Spleen (tissue), 13 donors: ENCODE measurements at places on chromosomes 13 and 19. TPM values are rescaled to one million over a fixed set of nuclear protein-coding genes. Genes with fewer than 3 reads are reported as not detected.

GRCh38 chr13:52906122-52906903 is 57.9 kb upstream of the PCDH8 start:
- H3K27ac ChIP-seq = no peak overlapping the region
- no peaks in the 10 kb centered on the region for H3K36me3 ChIP-seq
- no peaks in the 10 kb centered on the region for H3K27me3 ChIP-seq
- DNase-seq = no peak
- peaks cover 11% of the 10 kb centered on the region for H3K4me1 ChIP-seq
- no peak overlapping the region for H3K4me3 ChIP-seq

- H3K4me3 ChIP-seq = peak overlapping the region; percentile 93
- peak overlapping the region; percentile 79 for H3K27ac ChIP-seq
- no peaks in the 10 kb centered on the region for H3K27me3 ChIP-seq
- H3K4me1 ChIP-seq = peaks cover 65% of the 10 kb centered on the region
- DNase-seq = no peak
Observed at GRCh38 chr19:13117176-13117771, 734 bp upstream of the TRMT1 start.

DNA sequence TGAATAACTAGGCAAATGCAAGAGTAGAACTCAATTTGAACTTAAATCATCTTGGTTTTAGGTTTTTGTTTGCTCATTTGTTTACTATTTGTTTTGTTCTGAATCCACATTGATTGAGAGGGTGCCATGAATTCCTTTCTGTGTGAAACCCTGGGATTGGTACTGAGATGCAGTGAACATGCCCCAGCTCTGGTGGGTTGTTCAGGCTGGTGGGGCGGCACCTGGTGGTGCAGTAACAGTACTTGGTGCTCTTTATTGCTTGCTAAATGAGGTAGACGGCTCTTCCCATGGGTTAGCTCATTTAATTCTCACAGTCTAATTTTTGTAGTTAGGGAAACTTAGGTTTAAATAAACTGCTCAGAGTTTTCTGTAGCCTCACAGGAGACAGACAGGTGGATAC is 48.4 kb downstream of the WASF3 start:
- H3K4me3 ChIP-seq = no peak overlapping the region
- H3K36me3 ChIP-seq = no peaks in the 10 kb centered on the region
- peaks cover 18% of the 10 kb centered on the region for H3K4me1 ChIP-seq
- H3K27ac ChIP-seq = no peak overlapping the region

DNA sequence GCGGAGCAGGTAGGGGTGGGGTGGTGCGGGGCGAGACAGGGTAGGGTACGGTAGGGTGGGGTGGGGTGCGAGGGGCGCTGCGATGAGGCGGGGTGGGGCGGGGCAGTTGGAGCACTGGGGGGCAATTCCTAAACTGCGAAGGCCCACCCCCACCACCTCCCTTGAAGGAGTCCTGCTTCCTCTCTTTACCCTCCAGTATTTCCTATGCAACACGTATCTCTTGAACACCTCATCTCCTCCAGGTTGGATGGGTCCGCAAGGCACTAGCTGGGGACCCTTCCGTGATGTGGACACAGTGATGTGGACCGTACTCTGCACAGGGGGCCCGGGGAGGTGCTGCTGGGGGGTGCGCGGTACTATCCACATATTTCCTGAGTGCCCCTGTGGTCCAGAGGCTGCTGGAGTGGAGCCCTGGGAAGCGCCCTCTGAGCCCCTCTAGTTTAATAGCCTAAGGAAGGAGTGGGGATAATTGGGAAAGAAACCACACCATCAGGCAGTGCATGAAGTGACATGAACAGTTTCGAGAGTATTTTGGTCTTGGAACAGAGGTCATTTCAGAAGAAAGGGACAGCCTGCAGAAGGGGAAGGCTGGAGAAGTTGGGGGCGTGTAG is 1.1 kb downstream of the IL17D start:
- H3K36me3 ChIP-seq = no peaks in the 10 kb centered on the region
- no peak for DNase-seq
- H3K4me1 ChIP-seq = peaks cover 12% of the 10 kb centered on the region

DNA sequence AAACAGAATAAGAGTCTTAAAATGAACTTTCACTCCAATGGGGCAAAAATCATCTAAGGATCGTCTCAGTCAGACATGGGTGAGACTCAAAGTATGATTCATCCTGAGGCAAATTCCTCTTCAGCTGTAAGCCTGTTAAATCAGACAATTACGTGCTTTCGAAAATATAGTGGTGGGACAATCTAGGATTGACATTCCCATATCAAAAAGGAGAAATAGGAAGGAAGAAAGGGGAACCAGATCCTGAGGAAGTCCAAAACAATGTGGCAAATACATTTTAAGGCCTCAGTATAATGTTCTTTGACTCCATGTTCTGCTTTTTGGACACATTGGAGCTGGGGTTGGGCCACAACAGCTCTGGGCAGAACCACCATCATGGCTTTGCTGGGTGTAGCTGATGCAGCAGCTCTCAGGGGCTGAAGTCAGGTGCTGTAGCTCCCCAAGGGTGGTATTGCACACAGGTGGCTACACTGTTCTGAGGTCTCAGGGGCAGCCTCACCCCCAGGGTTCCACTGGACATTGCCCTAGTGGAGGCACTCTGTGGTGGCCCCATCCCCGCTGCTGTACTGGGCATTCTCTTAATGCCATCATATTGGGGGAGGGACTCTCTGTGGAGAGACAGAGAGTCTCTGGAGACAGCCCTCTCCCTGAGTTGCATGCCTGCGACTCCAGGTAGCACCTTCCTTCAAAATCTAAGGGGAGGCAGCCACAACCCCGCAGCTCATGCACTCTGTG is 5.7 kb upstream of the FPR3 start:
- H3K36me3 ChIP-seq = no peaks in the 10 kb centered on the region
- no peaks in the 10 kb centered on the region for H3K27me3 ChIP-seq
- no peak overlapping the region for H3K27ac ChIP-seq
- H3K4me3 ChIP-seq = no peak overlapping the region
- no peaks in the 10 kb centered on the region for H3K4me1 ChIP-seq

DNA sequence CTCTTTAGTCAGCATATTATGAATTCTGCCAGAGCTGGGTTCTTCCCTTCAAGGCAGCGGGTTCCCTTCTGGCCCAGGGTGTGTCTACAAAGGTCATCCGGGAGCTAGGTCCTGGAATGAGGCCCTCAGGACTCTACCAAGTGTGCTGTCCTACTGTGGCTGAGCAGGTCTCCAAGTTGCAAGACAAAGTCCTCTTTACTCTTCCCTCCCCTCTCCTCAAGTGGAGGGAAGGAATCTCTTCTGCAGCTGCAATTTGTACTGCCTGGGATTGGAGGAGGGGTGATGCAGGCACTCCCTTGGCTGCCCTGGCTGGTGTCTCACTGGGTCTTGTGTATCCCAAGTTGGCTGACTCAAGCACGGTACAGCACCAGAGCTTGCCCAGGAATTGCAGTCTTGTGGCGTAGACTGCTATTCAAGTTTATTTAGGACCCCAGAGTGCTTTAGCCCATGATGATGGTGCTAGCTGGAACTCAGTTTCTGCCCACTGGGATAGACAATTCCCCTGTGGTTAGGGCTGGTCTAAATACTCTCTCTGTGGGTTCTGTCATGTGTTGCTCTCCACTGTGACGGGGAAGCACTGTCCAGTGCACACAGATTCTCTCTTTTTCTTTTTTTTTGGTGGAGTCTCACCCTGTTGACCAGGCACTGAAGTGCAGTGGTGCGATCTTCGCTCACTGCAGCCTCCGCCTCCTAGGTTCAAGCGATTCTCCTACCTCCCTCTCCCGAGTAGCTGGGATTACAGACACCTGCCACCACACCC is 28.5 kb downstream of the RFC3 start:
- no peak overlapping the region for H3K4me3 ChIP-seq
- DNase-seq = no peak
- H3K27ac ChIP-seq = no peak overlapping the region

DNA sequence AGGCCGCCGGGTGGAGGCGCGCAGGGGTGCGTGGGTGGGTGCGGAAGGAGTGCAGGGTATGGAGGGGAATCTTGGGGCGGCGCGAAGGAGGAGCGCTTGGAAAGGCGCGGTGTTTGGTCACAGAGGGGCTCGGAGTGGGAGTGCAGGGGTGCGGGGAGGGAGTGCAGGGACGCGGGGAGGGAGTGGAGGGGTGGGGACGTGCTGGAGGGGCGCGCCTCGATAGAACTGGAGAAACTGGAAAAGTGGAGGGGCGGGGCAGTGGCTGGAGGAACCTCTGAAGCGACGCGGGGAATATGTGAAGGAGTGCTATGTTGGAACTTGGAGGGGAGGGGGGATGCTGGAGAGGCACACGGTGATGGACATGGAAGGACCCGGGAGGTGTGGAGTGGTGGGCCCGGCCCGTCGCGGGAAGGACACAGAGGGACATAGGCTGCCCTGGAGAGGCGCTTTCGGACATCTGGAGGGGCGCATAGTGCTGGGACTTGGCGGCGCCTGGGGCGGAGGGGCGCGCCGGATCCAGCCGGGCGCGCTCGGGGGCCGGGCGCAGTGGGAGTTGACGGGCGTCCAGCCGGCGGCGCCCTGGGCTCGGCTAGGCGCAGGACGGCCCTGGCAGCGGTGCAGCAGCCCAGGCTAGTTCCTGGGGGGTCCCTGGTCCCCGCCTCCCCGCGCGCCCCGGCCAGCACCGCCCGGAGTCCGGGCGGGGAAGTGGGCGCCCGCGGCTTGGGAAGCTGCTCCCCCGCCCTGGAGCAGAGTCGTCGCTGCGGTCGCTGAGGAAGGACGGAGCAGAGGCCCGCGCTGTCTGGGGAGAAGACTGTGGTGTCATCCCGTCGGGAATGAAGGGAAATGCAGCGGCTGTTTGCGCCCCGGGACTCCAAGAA is 20.8 kb upstream of the SGCG start:
- H3K4me1 ChIP-seq = no peaks in the 10 kb centered on the region
- H3K27ac ChIP-seq = no peak overlapping the region
- no peaks in the 10 kb centered on the region for H3K27me3 ChIP-seq
- peak overlapping the region; percentile 58 for H3K4me3 ChIP-seq
- no peak for DNase-seq
- no peaks in the 10 kb centered on the region for H3K36me3 ChIP-seq

DNA sequence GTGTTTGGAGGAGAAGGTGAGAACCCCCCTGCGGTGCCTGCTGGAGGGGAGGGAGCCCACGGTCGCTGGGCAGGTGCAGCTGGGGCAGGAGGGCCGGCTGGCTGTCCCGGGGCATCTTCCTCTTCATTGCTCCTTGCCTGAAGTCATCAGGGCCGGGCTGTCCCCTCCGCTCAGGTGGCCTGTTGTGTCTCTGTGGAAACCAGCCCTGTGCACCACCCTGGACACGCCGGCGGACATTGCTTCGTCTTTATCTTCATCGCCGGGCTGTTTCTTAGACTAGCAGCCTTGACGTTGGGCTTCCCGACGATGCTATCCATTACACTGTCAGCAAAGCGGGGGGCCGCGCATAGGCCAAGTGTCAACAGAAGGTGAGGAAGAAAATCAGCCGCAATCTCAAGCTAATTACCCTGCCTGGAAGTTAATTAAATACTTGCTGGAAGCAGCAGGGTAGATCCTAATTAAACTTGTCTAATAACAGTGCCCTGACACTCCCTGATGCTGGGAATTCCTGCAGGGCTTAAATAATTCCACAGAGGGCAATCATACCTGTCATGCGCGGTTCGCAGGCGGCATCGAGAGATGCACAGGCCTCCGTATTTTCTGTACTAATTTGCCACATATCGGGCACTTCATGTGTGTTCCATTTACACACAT is 111.4 kb upstream of the SOX1 start:
- H3K36me3 ChIP-seq = no peaks in the 10 kb centered on the region
- no peak for DNase-seq
- no peaks in the 10 kb centered on the region for H3K27me3 ChIP-seq
- no peak overlapping the region for H3K4me3 ChIP-seq

GRCh38 chr13:107799001-107799400 is 416.3 kb downstream of the LIG4 start:
- H3K27ac ChIP-seq = no peak overlapping the region
- H3K27me3 ChIP-seq = no peaks in the 10 kb centered on the region
- no peak overlapping the region for H3K4me3 ChIP-seq
- H3K4me1 ChIP-seq = no peaks in the 10 kb centered on the region
- no peaks in the 10 kb centered on the region for H3K36me3 ChIP-seq

NAPSA gene
- 5.0 TPM for polyA plus RNA-seq

ZNF98 gene
- not detected for polyA plus RNA-seq

GPR12 gene
- 0.04 TPM for polyA plus RNA-seq

ZNF792 gene
- polyA plus RNA-seq = 1.5 TPM

UBE2L5 gene
- polyA plus RNA-seq = not detected

NXNL1 gene
- not detected for polyA plus RNA-seq

LRRC25 gene
- 16.0 TPM for polyA plus RNA-seq
